Fibroblast of villous mesenchyme (primary cell): ENCODE measurements at places on chromosomes 6 and 20. TPM values are rescaled to one million over a fixed set of nuclear protein-coding genes. Genes with fewer than 3 reads are reported as not detected.

Gene ADGRF5
- total RNA-seq, result 0.86 and 6.1 TPM in 2 replicates

Gene TMEM244
- total RNA-seq, result not detected in 2 replicates

Gene SMIM13
- 10.3 and 15.5 TPM in 2 replicates for total RNA-seq

Gene C6orf58
- total RNA-seq, result not detected in 2 replicates

Gene TMC2
- not detected in 2 replicates for total RNA-seq
